Skin of body (tissue), 3 donors: ENCODE measurements at places on chromosomes 5 and 9. TPM values are rescaled to one million over a fixed set of nuclear protein-coding genes. Genes with fewer than 3 reads are reported as not detected.
A peak's percentile ranks its signal among the peaks of the same experiment; 100 is the strongest.

Gene NIM1K
- 0.10 TPM for total RNA-seq

Gene C5orf63
- 3.6 TPM for total RNA-seq

Gene SHB
- total RNA-seq: 10.9 TPM

Gene LECT2
- not detected for total RNA-seq

Gene TSPAN17
- 16.6 TPM for total RNA-seq

Gene TAF11L10
- total RNA-seq: not detected

Gene DBH
- under 0.01 TPM for total RNA-seq

Gene SPOCK1
- total RNA-seq: 7.0 TPM

Gene IFNA13
- not detected for total RNA-seq

Gene CLTB
- 63.0 TPM for total RNA-seq

Gene IQGAP2
- 43.5 TPM for total RNA-seq

DNA sequence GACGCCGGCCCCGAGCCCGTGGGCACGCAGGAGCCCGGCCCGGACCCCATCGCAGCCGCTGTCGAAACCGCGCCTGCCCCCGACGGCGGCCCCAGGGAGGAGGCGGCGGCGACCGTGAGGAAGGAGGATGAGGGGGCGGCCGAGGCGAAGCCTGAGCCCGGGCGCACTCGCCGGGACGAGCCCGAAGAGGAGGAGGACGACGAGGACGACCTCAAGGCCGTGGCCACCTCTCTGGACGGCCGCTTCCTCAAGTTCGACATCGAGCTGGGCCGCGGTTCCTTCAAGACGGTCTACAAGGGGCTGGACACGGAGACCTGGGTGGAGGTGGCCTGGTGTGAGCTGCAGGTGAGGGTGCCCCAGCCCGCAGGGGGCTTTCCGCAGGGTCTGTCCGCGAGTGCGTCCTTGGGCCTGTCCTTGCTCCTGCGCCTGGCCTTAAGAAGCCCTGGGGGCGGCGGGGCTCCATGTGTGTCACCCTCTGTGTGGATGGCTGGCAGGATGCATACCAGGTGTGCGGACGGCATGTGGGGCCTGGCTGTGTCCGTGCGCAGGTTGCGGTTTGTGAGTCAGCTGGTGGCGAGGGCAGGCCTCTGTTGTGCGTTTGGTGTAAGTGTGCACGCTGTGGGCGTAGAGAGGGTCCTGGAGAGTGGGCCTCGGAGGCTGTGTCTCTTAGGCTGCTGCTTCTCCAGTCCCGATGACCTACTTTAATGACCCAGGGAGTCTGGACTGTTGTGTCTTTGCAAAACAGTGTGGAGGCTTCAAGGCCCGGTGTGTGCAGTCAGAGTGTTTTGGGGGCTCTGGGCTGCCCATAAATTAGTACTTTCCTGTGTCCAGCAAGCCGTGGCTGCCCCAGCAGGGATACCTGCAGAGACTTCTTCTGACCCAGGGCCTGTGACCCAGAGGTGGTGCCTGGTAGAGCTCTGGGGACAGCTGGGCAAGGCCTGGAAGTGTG is 1.6 kb downstream of the WNK2 start:
- no peak for DNase-seq

GRCh38 chr9:108297073-108297472 is 558.7 kb downstream of the ACTL7B start:
- DNase-seq: peak; percentile 50

- no peak for DNase-seq
Observed at GRCh38 chr5:607541-608428, 4.4 kb upstream of the CEP72 start.

- DNase-seq: no peak
Observed at GRCh38 chr9:97529363-97530076, 28.1 kb downstream of the TMOD1 start.

DNA sequence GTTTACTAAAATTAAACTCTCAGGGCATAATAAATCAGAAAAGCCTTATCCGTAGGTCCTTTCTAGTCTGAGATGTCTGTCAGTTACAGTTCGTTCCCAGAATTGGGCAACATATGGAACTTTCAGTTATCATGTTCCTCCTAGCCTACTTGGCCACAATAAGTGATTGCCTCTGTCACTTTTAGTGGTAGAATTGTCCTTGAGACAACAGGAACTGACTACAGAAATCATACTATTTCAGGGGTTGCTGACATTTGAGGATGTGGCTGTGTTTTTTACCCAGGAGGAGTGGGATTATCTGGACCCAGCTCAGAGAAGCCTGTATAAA is 956 bp downstream of the ZNF189 start:
- no peak for DNase-seq

DNA sequence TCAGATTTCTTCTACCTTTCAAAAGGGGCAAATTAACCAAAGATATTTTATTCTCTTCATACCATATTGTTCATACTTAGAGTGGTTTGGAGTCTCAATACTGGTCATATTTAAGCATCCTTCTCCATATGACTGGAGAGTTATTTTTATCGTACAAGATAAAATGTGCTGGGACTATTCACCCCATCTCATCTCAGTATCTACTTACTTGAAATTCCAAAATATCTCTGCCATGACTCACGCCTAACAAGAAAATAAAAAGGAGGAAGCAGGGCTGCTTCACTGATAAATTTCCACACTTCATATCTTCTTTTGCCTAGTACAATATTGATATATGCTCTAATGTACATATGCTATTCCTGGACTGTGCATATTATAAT is 277.9 kb upstream of the CDH9 start:
- no peak for DNase-seq

GRCh38 chr5:134568337-134568700 is 42.8 kb downstream of the JADE2 start:
- no peak for DNase-seq

DNA sequence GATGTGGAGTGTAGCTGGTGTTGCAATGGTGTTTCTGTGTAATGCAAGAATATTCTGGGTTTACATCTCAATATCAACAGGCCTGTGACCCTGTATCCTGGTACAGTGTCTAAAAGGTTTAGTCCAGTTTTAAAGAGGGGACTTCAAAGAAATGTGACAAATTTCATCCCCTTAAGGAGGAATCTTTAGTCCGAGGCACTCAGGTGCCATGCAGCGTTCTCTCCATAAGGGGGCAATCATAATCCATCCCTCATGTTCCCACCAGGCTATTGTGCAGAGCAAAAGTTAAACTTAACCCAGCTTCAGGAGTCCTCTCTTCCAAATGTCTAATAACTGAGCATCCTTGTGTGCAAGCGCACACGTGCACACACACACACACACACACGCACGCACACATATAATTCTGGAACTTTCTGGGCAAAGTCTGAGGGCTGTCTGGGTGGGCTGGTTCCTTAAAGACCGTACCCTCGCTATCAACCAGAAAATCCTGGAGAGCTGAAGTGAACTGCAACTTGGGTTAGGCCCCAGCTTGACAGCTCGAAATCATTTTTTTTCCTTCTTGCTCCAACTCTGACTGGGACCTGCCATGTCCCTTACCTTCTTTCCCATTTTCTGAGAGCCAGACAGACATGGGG is 46.0 kb downstream of the CRB2 start:
- DNase-seq: peak; percentile 54

DNA sequence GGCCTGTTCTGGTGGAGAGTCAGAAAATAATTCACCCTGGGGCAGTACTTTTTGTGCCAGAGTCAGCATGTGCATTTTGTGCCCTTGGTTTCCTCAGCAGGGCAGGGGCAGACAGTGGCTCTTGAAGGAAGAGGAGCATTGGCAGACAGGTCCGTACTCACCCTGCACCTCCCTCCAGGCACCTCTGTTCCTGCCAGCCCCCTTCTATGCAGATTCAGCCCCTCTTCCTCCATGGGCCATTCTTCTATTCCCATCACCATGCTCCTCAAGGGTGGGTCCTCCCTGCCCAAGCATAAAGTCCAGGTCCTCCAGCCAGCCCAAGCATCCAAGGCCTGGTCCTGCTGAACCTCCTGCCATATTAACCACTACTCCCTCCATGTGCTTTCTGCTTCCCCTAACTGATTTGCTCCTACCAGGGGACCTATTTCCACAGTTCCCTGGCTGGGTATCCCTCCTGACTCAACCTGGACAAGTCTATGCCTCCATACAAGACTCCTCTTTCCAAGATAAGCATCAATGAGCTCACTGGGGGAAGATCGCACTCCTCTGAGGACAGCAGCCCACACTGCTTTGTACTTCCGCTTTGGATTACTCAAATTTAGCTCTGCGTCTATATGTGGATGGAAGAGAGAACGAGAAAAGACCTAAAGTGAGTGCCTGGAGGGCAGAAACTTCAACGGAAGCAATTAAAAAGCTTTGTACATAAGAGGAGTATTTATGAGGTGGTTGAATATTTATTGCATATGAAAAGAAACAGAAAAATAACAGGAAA is 9.3 kb upstream of the ACSL6 start:
- DNase-seq: no peak

DNA sequence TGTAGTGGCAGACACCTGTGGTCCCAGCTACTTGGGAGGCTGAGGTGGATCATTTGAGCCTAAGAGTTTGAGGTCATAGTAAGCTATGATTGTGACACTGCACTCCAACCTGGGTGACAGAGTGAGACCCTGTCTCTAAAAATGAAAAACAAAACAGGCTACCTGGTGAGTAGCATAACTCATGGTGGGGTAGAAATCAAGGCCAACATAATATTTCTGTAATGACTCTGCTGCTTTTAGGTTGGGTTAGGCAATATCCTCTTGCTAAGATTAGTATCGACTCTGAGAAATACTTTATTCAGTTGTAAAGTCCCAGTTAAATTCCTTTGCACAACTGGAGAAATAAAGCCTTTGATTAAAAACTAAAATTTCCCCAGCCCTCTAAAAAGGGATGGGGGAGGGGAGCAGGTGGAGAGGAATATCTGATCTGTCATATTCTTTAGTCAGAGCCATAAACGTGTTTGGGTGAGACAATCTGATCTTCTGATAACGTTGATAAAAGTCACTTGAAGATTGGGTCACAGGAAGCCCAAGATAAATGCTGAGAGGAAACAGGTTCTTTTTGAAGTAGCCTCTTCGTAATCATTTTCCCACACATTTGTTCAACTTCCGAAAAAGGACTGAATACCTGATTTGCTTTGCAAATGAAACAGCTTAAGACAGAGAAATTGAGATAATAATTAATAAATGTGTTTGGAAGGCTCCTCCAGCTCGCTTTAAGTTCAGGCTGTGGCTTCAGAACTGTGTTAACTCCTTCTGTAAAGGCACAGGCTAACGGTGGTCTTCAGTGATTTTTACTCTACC is 14.9 kb downstream of the IL4 start:
- no peak for DNase-seq

DNA sequence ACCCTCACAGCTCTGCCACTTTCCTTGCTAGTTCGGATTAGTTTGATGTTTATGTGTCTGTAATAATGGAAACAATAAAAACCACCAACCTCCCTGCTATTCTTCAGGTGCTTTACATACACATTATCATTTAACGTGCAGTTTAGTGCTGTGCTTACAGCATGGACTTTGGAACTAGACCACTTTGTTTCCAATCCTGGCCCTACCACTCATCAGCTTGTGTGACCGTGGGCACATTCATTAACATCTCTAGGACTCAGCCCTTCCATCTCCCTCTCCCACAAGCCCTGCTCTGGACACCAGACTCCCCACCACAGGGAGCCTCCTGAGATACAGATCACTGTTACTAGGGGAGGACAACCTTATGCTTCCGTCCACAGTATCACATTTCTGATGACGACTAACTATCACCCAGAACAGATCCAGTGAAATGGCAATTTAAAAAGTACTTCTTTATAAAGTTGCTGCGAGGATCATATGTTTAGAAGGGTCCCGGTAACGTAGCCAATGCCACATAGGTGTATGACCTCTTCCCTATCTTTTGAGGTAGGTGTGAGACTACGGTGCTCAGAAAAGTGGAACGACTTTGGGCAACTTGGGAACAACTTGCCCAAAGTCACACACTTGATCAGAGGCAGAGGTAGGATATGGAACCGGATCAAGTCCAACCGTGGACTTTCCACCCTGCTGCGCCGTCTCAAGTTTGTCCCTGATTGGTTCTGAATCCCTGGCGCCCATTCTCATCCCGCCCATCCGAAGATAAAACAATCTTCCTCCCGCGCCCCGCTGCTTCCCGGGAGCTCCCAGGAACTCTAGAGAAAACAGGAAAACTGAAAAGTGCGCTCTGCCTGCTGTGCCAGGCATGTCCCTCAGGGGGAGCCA is 132.4 kb upstream of the NIPBL start:
- peak; percentile 22 for DNase-seq

DNA sequence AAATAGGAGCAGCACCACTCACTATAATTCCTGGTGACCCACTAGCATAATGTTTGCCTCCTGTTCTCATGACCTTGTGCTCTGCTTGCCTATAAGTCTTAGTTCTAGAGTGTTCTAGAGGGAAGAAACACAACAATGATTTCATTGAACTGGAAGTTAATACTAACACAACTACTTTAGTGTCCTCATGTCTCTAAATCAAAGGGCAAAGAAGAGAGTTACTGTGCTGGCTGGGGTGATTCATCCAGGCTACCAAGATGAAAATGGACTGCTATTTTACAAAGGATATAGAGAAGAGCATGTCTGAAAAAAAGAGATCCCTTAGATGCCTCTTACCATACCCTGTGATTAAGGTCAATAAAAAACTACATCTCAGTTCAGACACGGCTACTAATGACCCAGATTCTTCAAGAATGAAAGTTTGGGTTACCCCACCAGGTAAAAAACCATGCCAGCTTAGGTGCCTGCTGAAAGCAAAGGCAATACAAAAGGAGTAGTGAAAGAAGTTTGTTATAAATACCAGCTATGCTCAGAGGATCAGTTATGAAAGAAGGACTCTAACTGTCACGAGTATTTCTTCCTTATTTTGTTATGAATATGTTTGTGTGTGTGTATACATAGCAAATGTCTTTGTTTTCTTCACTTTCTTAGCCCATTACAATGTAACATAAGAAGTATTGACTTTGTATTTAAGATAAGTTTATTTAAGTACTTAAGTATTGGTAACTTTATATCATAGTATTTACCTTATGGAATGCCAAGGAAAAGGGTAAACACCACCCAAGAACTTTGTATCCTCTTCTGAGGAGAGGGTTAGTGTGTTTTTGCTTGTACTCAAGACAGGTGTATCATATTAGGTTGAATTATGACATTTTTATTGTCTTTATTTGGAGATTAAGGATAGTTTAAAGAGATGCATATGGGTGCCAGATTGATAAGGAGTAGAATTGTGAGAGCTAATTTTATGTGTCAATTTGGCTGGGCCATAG is 314.1 kb upstream of the PTGER4 start:
- no peak for DNase-seq

GRCh38 chr9:125317704-125318103 is 56.1 kb downstream of the GAPVD1 start:
- no peak for DNase-seq

GRCh38 chr9:91033797-91034196 is 232.2 kb downstream of the SYK start:
- DNase-seq: no peak

- no peak for DNase-seq
Observed at GRCh38 chr5:134509308-134510040, 16.0 kb upstream of the JADE2 start.

- peak; percentile 49 for DNase-seq
Observed at GRCh38 chr5:38642189-38642911, 85.9 kb upstream of the LIFR start.

GRCh38 chr9:123364241-123364824 is 8.3 kb downstream of the CRB2 start:
- no peak for DNase-seq

- no peak for DNase-seq
Observed at GRCh38 chr9:90552317-90552716, 90.3 kb downstream of the DIRAS2 start.
